Uterus (tissue), 4 donors: ENCODE measurements at places on chromosomes 4 and X. TPM values are rescaled to one million over a fixed set of nuclear protein-coding genes. Genes with fewer than 3 reads are reported as not detected.

DNA sequence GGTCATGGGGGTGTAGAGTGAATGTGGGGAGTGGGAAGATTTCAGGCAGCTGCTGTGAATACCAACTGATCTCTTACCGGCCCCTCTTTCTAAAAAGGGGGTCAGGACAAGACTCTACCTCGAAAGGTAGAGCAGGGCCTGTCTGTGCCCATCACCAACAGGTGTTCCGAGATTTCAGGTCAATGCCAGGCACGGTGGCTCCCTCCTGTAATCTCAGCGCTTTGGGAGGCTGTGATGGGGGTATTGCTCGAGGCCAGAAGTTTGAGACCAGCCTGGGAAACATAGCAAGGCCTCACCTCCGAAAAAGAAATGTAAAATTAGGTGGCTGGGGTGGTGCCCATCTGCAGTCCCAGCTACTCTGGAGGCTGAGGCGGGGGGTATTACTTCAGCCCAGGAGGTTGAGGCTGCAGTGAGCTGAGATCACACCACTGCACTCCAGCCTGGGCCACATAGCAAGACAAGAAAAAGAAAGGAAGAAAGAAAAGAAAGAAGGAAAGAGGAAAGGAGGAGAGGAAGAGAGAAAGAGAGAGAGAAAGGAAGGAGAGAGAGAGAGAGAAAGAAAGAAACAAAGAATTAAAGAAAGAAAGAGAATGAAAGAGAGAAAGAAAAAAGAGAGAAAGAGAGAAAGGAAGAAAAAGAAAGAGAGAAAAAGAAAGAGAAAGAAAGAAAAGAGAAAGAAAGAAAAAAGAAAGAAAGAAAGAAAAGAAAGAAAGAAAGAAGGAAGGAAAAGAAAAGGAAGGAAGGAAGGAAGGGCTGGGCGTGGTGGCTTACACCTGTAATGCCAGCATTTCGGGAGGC is 50.1 kb downstream of the CRLF2 start:
- no peak overlapping the region for H3K4me3 ChIP-seq
- no peaks in the 10 kb centered on the region for H3K27me3 ChIP-seq
- DNase-seq, result no peak
- no peak overlapping the region for H3K27ac ChIP-seq

DNA sequence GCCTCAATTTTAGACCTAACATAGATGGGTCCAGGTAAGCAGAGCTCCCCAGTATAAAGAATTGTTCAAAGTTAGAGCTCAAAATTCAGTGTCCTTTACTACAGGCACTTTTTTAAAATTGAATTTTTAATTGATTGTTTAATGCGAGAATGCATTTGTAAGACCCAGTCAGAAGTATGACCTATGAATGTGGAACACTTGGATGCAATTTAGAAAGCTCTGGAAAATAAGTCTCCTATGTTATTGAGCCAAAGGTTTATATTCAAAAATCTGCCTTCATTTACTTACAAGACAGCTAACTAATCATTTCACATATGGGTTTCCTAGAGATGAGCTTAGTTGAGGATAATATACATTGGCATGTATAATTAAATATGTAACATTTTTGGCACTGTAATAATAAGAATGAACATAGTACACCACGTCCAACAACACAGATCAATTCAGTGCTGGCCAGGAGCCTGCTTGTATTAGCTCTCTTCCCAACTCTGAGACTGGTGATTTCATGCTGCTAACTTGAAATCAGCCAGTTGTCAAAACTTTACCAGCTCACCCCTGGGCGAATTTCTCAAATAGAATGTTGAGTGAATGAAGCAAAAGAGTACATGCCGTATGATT is 197.2 kb upstream of the NPY2R start:
- no peaks in the 10 kb centered on the region for H3K36me3 ChIP-seq
- no peaks in the 10 kb centered on the region for H3K27me3 ChIP-seq
- H3K27ac ChIP-seq, result no peak overlapping the region
- no peaks in the 10 kb centered on the region for H3K4me1 ChIP-seq

DNA sequence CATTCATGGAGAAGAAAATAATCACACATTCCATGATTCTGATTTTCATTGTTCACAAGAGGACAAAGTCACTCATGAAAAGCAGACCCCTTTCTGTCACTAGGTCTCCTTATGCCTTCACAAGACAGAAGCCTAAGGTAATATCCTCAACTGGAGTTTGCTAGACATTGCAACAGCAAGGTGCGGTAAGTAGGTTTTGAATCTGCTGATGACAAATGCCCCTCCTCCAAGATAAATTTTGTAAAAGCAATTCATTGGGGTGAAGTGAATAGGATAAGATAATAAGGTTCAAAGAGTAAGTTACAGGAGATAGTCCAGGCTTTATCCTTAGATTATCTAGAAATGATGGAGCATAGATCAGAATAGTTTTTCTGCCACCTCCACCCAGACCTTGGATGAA is 16.1 kb upstream of the CYP2U1 start:
- no peaks in the 10 kb centered on the region for H3K36me3 ChIP-seq
- H3K4me1 ChIP-seq, result no peaks in the 10 kb centered on the region
- no peak overlapping the region for H3K27ac ChIP-seq
- no peak for DNase-seq

GRCh38 chr4:2570551-2571222 is 34.2 kb downstream of the FAM193A start:
- peaks cover 3% of the 10 kb centered on the region for H3K4me1 ChIP-seq
- no peak overlapping the region for H3K4me3 ChIP-seq
- peak overlapping the region; percentile 18 for H3K27ac ChIP-seq
- H3K36me3 ChIP-seq, result no peaks in the 10 kb centered on the region

DNA sequence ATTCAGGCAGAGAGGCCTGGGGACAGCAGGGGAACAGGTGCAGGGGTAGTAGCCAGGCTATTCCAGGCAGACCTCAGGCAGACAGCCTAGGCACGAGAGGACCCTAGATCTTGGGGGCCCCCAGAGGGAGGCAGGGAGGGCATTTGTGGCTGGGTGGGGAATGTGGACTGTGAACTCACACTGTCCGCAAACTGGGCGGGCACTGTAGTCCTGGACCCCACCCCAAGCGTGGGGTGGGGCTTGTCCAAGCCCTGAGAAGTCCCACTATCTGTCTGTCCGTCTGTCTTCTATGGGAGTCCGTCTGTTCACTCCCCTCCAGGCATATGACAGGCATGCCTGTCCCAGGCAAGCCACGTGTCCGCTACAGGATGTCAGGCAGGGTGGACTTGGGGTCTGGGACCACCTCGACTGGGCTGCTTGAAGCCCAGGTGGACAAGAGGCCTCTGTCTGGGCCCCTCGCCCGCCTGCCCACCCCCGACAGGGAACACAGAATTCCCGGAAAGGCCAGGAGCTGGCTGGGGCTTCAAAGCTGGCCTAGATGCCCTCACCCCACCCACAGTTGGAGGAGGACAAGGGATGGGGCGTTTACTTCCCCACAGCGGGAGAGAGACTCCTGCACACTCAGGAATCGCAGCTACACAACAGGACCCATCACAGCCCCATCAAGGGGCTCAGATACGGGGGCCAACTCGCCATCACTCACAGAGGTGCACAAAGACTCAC is at the start of gene SLC38A5:
Gene SLC38A5, minus strand, starts transcription at position 151 of the 723 bp plus-strand sequence. CDS start 2,336 bp downstream, outside the sequence.
- no peak for DNase-seq
- no peak within 1 kb of the TSS for H3K27ac ChIP-seq
- no peaks in the 10 kb centered on the region for H3K4me1 ChIP-seq
- H3K36me3 ChIP-seq, result no peaks in the 10 kb centered on the region
- no peaks in the 10 kb centered on the region for H3K27me3 ChIP-seq

Gene FAM133A
- not detected for total RNA-seq

- H3K4me3 ChIP-seq, result no peak overlapping the region
- no peak for DNase-seq
- H3K4me1 ChIP-seq, result no peaks in the 10 kb centered on the region
- H3K27ac ChIP-seq, result no peak overlapping the region
Measured at GRCh38 chrX:21989384-21989783, 42.7 kb upstream of the PHEX start.

GRCh38 chr4:103074744-103075434 is 1.7 kb downstream of the SLC9B2 start:
- H3K4me1 ChIP-seq, result no peaks in the 10 kb centered on the region
- H3K36me3 ChIP-seq, result no peaks in the 10 kb centered on the region
- H3K27me3 ChIP-seq, result no peaks in the 10 kb centered on the region
- peak overlapping the region; percentile 93 for H3K27ac ChIP-seq
- H3K4me3 ChIP-seq, result peak overlapping the region; percentile 75
- DNase-seq, result no peak

Gene SCML2
- 15.8 TPM for total RNA-seq

Gene ZAR1
- 0.41 TPM for total RNA-seq

Gene BEX2
- 1.5 TPM for total RNA-seq

- H3K27ac ChIP-seq, result no peak overlapping the region
- no peaks in the 10 kb centered on the region for H3K4me1 ChIP-seq
- H3K27me3 ChIP-seq, result no peaks in the 10 kb centered on the region
- no peaks in the 10 kb centered on the region for H3K36me3 ChIP-seq
Measured at GRCh38 chrX:73127700-73128241, 48.5 kb upstream of the PABPC1L2A start.

DNA sequence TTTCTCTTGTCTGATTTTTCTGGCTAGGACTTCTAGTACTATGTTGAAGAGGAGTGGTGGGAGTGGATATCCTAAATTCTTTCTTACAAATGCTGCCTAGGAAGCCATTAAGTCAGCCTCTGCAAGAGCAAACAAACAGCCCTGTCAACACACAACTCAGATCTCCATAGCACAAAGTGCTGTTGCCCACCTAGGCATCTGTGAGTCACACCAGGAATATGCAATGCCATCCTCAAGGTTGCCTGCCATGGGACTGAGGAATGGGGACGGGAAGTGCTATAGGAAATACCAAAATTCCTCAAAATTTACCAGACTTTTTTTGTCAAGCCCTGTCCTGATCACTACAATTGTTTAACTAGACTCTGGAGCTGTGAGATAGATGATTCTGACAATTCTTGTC is 466.9 kb downstream of the FSTL5 start:
- H3K27me3 ChIP-seq, result no peaks in the 10 kb centered on the region
- H3K36me3 ChIP-seq, result no peaks in the 10 kb centered on the region
- DNase-seq, result no peak

- H3K36me3 ChIP-seq, result no peaks in the 10 kb centered on the region
- no peak overlapping the region for H3K4me3 ChIP-seq
- no peaks in the 10 kb centered on the region for H3K4me1 ChIP-seq
- no peak for DNase-seq
- H3K27me3 ChIP-seq, result no peaks in the 10 kb centered on the region
Measured at GRCh38 chrX:35726176-35726575, 72.0 kb upstream of the MAGEB16 start.

DNA sequence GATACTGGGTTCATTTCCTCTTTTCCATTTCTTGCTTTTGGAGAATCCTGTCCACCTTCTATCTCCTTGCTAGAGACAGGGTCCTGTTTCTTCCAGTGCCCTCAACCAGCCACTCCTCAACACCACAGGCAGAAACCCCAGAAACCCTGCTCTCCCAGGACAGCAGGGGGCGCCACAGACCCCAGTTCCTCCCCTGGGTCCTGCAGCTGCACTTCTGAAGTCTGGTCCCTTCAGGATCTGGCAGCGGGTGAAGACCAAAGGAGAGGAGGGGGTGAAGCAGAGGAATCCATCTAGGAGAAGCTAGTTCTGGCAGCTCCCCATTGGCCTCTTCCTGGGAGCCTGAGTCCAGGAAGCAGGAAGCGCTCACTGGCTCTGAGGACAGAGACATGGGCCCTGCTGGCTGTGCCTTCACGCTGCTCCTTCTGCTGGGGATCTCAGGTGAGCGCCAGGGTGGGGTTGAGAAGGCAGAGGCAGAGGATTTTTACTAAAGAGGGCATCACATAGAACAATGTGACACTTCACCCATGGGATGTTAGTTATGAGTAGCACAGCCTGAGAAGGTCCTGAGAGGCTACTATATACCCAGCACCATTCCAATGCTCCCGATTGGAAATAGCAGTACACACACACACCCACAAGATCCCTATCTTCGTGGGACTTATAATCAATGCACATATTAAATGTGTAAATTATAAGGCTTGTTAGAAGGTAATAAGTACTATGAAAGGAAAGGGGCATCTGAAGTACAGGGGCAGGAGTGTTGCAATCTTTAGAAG is at the start of gene PRSS48:
Gene PRSS48, plus strand, starts transcription at position 375 of the 776 bp plus-strand sequence. Its CDS starts 12 bp downstream, at position 387.
- no peaks in the 10 kb centered on the region for H3K4me1 ChIP-seq
- no peaks in the 10 kb centered on the region for H3K27me3 ChIP-seq
- peak; percentile 27 for DNase-seq
- H3K4me3 ChIP-seq, result no peak within 1 kb of the TSS

GRCh38 chrX:37926700-37927099 is 79.3 kb upstream of the DYNLT3 start:
- no peak overlapping the region for H3K27ac ChIP-seq
- no peaks in the 10 kb centered on the region for H3K4me1 ChIP-seq
- no peak overlapping the region for H3K4me3 ChIP-seq
- H3K27me3 ChIP-seq, result no peaks in the 10 kb centered on the region
- DNase-seq, result no peak

Gene RBM46
- total RNA-seq, result not detected
